ENCODE measurements at places on chromosomes 12 and 14. TPM values are rescaled to one million over a fixed set of nuclear protein-coding genes. Genes with fewer than 3 reads are reported as not detected.
A peak's percentile ranks its signal among the peaks of the same experiment; 100 is the strongest.

Gene NPFF
- total RNA-seq = not detected

Gene TAS2R8
- not detected for total RNA-seq

Gene ZFYVE26
- 32.5 TPM for total RNA-seq

- no peak for DNase-seq
Observed at GRCh38 chr12:7748852-7749251, 1.7 kb upstream of the CLEC4C start.

GRCh38 chr14:95143808-95144620 lies 13.3 kb downstream of the DICER1 start:
- no peak for DNase-seq

- no peak for DNase-seq
Observed at GRCh38 chr12:67047634-67048033, 221.5 kb upstream of the CAND1 start.

DNA sequence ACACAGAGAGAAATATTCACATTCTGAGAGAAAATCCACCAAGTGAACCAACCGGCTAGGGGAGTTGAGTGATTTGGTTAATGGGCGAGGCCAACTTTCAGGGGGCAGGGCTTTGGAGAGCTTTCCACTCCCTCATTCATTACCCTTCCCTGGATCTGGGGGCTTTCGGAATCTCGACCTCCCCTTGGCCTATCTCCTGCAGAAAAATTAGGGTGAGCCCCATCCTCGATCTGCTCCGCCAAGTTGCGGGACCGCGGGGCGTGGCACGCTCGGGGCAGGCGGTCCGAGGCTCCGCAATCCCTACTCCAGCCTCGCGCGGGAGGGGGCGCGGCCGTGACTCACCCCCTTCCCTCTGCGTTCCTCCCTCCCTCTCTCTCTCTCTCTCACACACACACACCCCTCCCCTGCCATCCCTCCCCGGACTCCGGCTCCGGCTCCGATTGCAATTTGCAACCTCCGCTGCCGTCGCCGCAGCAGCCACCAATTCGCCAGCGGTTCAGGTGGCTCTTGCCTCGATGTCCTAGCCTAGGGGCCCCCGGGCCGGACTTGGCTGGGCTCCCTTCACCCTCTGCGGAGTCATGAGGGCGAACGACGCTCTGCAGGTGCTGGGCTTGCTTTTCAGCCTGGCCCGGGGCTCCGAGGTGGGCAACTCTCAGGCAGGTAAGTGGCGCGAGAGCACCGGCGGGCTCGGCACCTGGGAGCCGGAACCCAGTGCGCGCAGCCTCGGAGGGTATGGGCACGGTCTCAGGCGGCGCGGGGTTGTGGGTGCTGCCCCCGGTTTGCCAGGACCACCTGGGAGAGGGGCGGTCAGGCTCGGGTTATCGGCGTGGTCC lies at the start of gene ERBB3:
Gene ERBB3, plus strand, starts transcription at position 443 of the 833 bp plus-strand sequence. Its CDS starts 136 bp downstream, at position 579.
- DNase-seq = peak; percentile 62

- DNase-seq = no peak
Observed at GRCh38 chr12:123767613-123768012, 5.5 kb downstream of the DNAH10 start.

GRCh38 chr14:21680072-21680471 lies 6.5 kb upstream of the OR4E1 start:
- no peak for DNase-seq

DNA sequence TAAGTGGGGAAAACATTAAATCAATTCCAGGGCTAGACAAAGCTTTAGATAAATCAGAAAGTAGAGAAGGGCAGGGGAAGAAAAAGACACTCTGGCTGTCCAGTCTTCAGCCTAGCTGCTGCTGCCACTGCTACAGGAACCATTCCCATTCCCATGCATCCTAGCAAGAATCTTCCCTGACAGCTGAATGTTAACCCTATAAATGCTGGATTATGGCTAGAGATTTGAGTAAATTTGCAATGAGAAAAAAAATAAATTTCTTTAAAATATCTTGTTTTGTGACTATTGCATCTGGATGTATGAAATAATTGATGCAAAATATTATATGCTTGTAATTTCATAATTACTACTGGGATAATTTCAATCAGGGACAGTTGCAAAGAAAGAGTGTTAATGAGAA lies 15.0 kb upstream of the CDKN3 start:
- DNase-seq = no peak

GRCh38 chr14:22814941-22815713 lies at the start of gene SLC7A7:
SLC7A7 (minus strand) TSS chr14:22815435; CDS start chr14:22813398, 2,037 bp downstream.
- DNase-seq = peak; percentile 23

Gene SGPP1
- 4.3 TPM for total RNA-seq

Gene CMA1
- total RNA-seq = not detected
